Left renal cortex interstitium (tissue), 4 donors: ENCODE measurements at places on chromosomes 12 and 14. TPM values are rescaled to one million over a fixed set of nuclear protein-coding genes. Genes with fewer than 3 reads are reported as not detected.

- DNase-seq: no peak
Observed at GRCh38 chr14:84785996-84786395, 743.9 kb upstream of the FLRT2 start.

The PRKAG1 gene
- 70.5 TPM for polyA plus RNA-seq

GRCh38 chr12:31324116-31324844 lies 1.7 kb downstream of the SINHCAF start:
- DNase-seq: no peak

The CHGA gene
- polyA plus RNA-seq: 0.14 TPM

- DNase-seq: no peak
Observed at GRCh38 chr14:91356181-91356763, 61.3 kb downstream of the CCDC88C start.
